ENCODE measurements at places on chromosomes 2 and 18.

- DNase-seq = no peak
Measured at GRCh38 chr2:69914950-69915945, at the start of gene MXD1. MXD1 (plus strand) TSS chr2:69915109; CDS start chr2:69915331, 222 bp downstream.

DNA sequence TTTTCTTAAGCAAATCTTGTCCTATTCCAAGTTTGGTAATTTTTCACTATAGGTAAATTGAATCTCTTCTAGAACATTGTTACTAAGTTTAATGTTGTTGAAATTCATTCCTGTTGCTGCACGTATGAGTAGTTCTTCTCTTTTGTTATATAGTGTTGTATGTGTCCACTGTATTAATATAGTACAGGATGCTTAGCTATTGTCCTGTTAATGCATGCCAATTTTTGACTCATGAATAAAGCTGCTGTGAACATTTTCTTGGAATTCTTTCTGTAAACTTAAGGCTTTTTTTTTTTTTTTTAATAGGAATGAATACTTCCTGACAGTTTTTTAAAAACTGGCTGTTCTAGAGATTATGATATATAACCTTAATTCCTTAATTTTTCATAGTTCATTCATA lies 326.9 kb downstream of the SLC4A3 start:
- DNase-seq = no peak

- DNase-seq = no peak
Measured at GRCh38 chr2:120873958-120874887, 138.6 kb downstream of the GLI2 start.

DNA sequence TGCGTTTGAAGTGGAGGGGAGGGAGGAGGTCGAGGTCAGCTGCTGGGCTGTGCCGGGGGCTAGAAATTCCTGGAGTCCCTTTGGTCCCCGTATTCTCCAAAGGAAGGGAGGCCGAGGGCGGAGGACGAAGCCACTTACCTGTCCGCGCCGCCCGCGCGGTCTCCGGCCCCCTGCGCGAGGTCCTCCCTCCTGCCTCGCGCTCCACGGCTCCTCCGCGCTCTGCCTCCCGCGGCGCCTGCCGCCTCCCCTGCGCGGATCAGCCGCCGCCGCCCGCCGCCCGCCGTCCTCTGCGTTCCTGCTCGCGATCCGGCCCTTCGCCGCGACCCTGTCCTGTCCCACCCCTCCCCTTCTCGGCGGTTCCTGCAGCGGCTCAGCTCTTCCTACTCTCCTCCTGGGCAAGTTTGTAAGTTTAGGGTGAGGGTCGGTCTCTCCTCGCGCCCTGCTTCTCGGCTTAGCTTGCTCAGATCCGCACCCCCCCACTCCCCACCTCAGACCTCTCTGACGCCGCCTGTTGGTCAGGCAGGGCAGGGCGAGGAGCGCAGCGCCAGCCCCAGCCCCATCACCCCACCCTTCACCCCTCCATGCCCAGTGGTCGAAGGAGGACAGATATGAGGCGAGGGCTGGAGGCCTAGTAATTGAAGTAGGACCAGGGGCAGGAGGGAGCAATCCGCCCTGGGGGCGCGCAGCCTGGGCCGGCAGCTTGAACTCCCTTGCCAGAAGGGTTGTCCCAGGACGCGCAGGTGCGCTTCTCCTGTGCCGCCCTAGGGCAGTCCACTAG lies 9.7 kb upstream of the SKOR2 start:
- no peak for DNase-seq

GRCh38 chr2:33492399-33493134 lies 16.1 kb downstream of the RASGRP3 start:
- DNase-seq = no peak
